Left lobe of liver (tissue), 2 donors: ENCODE measurements at places on chromosomes 6 and 20. TPM values are rescaled to one million over a fixed set of nuclear protein-coding genes. Genes with fewer than 3 reads are reported as not detected.

The MOXD1 gene
- total RNA-seq, result 0.28 TPM

The GSTA4 gene
- total RNA-seq, result 5.5 TPM

The ZNF335 gene
- total RNA-seq, result 7.6 TPM

The NRN1 gene
- total RNA-seq, result 1.8 TPM

GRCh38 chr6:2197177-2197671 is 48.2 kb downstream of the GMDS start:
- no peak for DNase-seq

DNA sequence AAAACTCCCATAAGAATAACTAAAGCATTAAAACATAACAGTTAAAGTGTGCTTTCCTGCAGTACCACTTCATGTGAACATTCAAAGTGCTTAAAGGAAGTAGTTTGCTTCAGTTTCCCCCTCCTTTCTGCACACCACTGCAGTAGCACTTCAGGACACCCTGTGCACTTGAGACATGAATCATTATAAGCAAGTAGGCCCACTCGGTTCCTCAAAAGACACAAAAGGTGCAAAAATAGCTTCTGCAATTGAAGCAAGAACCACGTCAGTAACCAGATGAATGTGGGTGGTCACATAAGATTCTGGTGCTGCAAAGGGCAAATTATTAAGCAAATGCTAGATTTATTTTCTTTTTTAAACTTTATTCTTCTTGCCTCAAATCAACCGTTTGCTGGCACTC is 160.6 kb downstream of the HIVEP2 start:
- DNase-seq, result no peak

DNA sequence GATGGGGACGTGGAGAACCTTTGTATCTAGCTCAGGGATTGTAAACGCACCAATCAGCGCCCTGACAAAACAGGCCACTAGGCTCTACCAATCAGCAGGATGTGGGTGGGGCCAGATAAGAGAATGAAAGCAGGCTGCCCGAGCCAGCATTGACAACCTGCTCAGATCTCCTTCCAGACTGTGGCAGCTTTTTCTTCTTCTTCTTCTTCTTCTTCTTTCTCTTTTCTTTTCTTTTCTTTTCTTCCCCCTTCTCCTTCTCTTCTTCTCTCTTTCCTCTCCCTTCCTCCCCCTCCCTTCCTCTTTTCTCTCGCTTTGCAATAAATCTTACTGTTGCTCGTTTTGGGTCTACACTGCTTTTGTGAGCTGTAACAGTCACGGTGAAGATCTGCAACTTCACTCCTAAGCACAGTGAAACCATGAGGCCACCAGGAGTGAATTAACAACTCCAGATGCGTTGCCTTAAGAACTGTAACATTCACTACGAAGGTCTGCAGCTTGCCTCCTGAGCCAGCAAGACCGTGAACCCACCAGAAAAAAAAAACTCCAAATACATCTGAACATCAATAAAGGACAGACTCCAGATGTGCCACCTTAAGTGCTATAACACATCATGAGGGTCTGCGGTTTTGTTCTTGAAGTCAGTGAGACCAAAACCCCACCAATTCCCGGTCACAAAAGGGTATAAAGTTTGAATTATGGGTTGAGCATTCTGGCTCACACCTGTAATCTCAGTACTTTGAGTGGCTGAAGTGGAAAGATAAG is 19.6 kb upstream of the SERPINB1 start:
- no peak for DNase-seq

DNA sequence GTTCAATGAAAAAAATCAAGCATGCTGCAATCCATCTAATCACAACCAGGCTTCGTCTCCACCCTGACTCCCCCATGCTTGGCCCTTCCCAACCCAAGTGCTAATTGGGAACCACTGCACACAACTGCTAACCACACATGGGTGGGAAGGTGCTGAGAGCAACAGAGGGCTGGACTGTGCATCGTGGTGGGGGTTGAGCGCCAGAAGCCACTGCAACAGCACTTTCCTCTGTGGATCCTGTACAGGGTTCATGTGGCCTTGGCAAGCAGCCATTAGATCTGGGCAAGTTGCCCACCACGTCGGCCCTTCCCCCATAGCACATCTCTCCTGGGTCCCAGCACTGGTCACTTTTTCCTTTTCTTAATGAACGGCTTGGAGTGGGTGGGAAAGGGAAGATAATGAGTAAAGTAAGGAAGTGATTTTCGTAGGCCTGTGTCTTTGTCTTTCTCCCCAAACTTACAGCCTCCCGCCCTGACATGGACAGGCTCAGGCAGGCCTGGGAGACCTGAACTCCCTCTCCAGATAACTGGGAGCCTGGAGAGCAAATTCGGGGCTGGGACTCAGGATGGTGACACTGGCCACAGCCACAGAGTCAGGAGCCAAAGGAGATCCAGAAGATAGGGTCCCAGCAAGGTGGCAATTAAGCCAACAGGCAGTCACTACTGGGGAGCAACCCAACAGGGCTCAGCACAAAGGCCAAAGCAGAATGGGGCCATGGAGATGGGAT is 34.4 kb upstream of the MRPS10 start:
- peak; percentile 88 for DNase-seq

DNA sequence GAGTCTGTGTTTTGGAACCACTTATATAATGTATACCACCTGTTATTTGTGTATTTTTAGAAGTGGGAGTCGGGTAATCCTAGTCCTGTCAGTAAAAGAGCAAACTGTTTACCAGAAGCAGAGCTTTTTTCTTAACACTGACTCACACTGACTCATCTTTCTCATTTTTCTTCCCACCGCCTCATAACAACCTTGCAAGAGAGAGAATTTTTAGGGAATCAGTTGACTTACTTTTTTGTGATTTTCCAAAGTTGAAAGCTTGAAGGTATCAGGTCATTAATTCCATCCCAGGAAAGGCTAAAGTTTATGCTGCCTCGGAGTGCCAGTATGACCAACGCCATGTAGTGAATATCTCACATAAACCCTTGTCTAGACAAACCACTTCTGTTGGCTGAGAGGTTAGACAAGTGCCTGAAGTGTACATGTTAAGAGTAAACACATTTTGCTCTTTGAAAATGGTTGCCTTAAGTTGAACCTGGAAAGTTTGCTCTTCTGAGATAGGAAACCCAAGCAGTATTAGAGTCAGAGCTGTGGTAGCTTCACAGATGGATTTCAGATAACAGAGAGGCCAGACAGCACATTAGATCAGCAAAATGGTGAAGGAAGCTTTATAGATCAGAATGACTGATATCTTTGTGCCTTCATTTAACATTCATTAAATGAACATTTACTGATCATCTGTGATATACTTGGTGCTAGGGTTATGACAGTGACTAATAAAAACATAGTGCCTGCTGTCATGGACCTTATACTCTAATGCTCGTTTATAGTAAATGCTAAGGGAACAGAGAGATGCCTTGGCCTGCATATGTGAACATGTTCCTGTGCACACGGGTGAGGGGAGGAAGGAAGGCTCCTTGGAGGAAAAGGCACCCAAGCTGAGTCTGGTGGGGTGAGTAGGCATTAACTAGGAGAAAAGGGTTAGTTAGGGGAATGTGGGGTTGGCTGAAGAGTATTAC is 29.1 kb upstream of the PKIG start:
- no peak for DNase-seq

DNA sequence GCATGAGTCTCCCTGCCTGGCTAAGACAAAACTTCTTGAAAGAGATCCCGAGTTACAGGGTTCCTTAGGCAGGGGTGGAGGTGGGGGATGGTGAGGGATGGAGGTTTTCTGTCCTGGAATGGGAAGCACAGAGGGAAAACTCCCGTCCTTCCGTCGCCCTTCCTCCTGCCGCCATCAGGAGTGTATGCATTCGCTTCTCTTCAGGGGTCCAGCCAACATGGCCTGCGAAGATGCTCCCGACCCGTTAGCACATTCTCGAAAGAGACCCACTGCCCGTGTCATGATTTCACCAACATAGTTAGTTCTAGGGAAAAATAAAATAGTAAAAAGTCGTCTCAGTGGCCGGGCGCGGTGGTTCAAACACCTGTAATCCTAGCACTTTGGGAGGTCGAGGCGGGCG is 37.1 kb downstream of the KIF25 start:
- DNase-seq, result peak; percentile 30

DNA sequence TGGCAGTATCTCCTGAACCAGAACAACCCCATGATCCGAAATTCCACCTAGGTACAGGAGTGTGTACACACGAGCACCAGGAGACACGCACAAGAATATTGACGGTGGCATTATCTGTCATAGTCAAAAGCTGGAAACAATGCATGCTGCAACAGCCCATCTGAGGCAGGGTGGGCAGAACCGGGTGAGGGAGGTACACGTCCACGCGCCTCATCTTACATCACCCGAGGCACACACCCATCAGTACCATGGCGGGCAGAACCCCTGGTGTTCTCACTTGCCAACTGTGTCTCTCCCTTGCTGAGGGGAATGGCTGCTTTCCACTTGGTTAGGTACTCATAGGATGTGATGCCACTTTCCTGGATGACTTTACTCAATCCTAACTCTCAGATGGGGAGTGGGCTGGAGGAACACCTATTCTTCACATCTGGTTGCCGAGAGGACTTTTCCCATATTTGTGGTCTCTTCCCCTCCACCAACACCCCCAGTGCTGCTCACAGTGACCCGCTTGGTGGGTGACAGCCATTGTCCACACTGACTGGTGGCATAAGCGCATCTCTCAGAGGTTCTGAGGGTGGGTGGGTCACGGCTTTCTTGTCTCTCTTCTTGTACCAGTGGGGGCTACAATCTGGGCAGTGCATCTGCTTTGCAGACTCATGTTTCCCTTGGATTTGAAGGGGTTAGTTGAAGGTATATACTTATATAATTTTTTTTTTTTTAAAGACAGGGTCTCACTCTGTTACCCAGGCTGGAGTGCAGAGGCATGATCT is 13.5 kb downstream of the PPP1R3G start:
- DNase-seq, result no peak

- no peak for DNase-seq
These were observed 465.9 kb upstream of the BTBD3 start for GRCh38 chr20:11451793-11452291.

DNA sequence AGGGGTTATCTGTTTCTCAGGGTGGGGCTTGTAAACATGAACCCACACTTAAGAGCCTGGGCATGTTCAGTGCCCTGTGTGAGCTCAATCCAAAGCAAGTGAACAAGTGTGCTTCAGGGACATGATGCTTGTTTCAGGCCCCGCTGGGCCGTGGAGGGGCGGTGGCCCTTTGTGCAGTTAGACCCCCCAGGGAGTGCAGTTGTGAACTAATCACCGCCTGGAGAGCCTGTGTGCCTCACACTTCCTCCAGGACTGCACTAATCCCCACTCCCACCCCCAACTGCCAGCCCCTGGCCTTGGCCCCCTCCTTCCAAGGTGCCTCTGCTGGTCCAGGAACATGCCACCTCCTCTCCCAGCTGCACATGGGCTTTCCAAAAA is 58.1 kb downstream of the RREB1 start:
- DNase-seq, result no peak

DNA sequence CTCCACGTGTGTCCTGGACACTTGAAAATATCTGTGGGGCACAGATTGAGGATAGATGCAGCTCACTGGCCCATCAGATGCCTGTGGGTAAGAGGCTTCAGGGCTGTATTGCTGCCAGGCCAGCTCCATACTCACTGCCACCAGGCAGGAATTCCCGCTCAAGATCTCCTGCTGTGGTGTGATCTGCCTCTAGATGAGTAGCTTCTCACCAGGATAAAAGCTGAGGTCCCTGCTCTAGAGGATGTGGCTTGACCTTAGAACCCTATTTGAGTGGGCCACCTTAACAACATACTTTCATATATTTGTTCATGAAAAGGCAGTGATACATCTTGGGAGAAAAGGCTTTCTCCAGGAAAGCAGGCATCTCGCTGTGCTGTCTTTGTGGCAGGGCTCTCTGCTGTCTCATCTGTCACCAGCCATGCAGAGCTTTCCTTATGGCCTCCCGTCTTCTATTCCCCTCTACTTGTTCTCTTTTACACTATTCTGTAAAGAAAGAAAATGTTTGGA is 165.7 kb upstream of the RNF217 start:
- no peak for DNase-seq
